ENCODE measurements at places on chromosomes 5 and 9. TPM values are rescaled to one million over a fixed set of nuclear protein-coding genes. Genes with fewer than 3 reads are reported as not detected.

GRCh38 chr9:121486043-121486442, 13.6 kb downstream of the GGTA1 start:
- DNase-seq = no peak
- peaks cover 31% of the 10 kb centered on the region for H3K27me3 ChIP-seq
- H3K4me1 ChIP-seq = peaks cover 6% of the 10 kb centered on the region
- H3K4me3 ChIP-seq = no peak overlapping the region

- no peaks in the 10 kb centered on the region for H3K36me3 ChIP-seq
- H3K4me3 ChIP-seq = no peak overlapping the region
- no peak overlapping the region for H3K27ac ChIP-seq
- H3K27me3 ChIP-seq = peaks cover 26% of the 10 kb centered on the region
- no peak for DNase-seq
- no peaks in the 10 kb centered on the region for H3K4me1 ChIP-seq
These were observed 56.6 kb downstream of the ZNF510 start for GRCh38 chr9:96721303-96721702.

CAMK4 gene
- 3.8 TPM for total RNA-seq

DNA sequence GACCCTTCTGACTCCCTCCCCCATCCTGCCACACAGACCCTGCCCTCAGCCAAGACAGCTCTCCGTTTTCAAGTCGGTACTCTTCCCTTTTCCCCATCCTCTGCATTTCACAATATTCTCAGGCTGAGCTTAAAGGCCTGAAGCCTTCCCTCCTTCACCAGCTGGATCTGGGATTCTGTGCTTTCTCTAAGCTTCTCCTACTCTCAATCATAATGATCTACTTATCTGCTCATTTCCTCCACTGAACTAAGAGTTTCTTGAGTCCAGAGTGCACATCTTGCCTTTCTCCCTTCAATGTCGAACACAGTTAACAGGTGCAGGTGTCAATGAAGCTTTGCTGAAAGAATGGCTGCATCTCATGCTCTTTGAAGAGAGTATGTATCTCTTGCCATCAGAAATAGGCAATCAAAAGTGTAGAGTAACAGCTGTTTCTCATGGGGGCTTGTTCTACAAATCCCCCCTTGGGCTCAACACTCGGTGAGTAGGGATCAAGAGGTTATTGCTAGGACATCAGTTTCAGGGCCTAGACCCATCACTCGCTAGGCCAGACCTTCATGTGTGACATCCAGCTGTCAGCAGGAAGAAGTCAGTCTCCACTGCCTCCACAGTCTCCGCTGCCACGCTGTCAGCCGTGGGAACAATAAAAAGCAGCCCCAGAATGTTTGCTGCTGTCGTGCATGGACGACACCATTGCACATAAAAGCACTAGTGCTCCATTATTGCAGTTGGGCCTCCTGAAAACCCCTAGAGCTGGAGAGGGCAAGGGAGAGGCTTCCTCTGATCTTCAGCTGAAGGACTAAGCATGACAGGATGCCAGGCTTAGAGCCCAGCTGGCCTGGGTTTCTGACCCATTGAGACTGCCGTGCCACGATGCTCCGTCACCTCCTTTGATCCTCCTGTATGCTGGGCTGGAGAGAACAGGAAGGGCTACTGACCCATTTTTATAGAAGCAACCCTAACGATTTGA, 23.7 kb downstream of the TRAF1 start:
- H3K36me3 ChIP-seq = no peaks in the 10 kb centered on the region
- H3K27me3 ChIP-seq = peaks cover 20% of the 10 kb centered on the region
- no peak for DNase-seq
- no peak overlapping the region for H3K4me3 ChIP-seq
- no peaks in the 10 kb centered on the region for H3K4me1 ChIP-seq
- no peak overlapping the region for H3K27ac ChIP-seq

NRARP gene
- total RNA-seq = not detected

GRCh38 chr5:59474324-59474723, 419.2 kb downstream of the PDE4D start:
- no peaks in the 10 kb centered on the region for H3K36me3 ChIP-seq
- H3K4me1 ChIP-seq = no peaks in the 10 kb centered on the region
- no peak for DNase-seq
- no peak overlapping the region for H3K27ac ChIP-seq

- DNase-seq = peak; percentile 59
- H3K36me3 ChIP-seq = peaks cover 41% of the 10 kb centered on the region
- H3K4me3 ChIP-seq = peak overlapping the region; percentile 77
- peaks cover 6% of the 10 kb centered on the region for H3K27me3 ChIP-seq
- H3K4me1 ChIP-seq = peaks cover 47% of the 10 kb centered on the region
These were observed 9.2 kb upstream of the PHYHD1 start for GRCh38 chr9:128911529-128912035.

- no peak overlapping the region for H3K27ac ChIP-seq
- peaks cover 17% of the 10 kb centered on the region for H3K36me3 ChIP-seq
- H3K4me3 ChIP-seq = no peak overlapping the region
- peaks cover 13% of the 10 kb centered on the region for H3K4me1 ChIP-seq
- H3K27me3 ChIP-seq = no peaks in the 10 kb centered on the region
These were observed 6.0 kb downstream of the LRSAM1 start for GRCh38 chr9:127457191-127457878.

KLHL3 gene
- 1.9 TPM for total RNA-seq

C9orf152 gene
- total RNA-seq = not detected

- peaks cover 46% of the 10 kb centered on the region for H3K4me1 ChIP-seq
- peak; percentile 75 for DNase-seq
- H3K36me3 ChIP-seq = peaks cover 31% of the 10 kb centered on the region
- no peak overlapping the region for H3K4me3 ChIP-seq
These were observed 87.6 kb downstream of the ADAMTS6 start for GRCh38 chr5:65394087-65394486.

PCDHGA1 gene
- 0.91 TPM for total RNA-seq

CER1 gene
- total RNA-seq = not detected

- DNase-seq = no peak
- H3K36me3 ChIP-seq = 0 out of 2 replicates have a peak, but pooled peaks cover 4% of the 10 kb centered on the region
- H3K4me3 ChIP-seq = no peak overlapping the region
- no peak overlapping the region for H3K27ac ChIP-seq
- H3K27me3 ChIP-seq = peaks cover 4% of the 10 kb centered on the region
These were observed 111.3 kb downstream of the TMEM174 start for GRCh38 chr5:73284220-73284795.

DNA sequence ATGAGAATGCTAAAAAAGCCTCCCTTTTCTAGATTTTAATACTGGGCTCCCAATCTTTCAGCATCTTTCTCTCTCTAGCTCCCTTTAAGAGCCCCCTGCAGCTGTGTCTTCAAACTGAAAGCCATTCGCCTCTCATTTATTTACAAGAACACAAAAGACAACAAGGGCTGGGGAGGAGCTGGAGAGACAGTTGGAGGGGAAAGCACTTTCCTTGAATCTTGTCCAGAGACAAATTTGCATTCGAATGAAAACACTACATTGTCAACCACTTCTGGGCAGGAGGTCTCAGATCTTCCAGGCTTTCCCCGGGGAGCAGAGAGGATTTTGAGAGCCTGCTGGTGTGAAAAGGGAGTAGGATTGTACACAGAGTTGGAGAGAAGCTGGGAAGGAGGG, 518.3 kb downstream of the CTNND2 start:
- H3K36me3 ChIP-seq = no peaks in the 10 kb centered on the region
- DNase-seq = no peak
- H3K27ac ChIP-seq = no peak overlapping the region
- no peak overlapping the region for H3K4me3 ChIP-seq
- H3K4me1 ChIP-seq = no peaks in the 10 kb centered on the region
- peaks cover 2% of the 10 kb centered on the region for H3K27me3 ChIP-seq

DNA sequence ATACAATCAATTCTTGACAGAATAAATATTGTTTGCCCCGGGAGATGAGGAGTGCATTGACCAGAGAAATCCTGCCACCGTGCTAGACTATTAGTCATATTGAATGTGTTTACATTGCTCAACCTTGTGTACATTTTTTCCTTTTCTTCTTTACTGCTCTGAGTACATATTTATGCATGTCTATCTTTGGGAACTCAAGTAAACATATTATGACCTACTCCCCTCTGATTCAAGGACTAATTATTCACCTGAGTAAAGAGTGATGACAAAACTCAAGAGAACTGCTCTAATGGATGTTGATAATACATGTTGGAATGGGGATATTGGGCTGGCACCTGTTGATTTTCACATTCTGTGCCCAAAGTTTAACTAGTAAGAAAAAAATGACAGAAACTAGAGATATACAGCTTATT, 3.9 kb upstream of the SPINK1 start:
- no peak overlapping the region for H3K4me3 ChIP-seq
- H3K36me3 ChIP-seq = no peaks in the 10 kb centered on the region
- no peaks in the 10 kb centered on the region for H3K27me3 ChIP-seq

DNA sequence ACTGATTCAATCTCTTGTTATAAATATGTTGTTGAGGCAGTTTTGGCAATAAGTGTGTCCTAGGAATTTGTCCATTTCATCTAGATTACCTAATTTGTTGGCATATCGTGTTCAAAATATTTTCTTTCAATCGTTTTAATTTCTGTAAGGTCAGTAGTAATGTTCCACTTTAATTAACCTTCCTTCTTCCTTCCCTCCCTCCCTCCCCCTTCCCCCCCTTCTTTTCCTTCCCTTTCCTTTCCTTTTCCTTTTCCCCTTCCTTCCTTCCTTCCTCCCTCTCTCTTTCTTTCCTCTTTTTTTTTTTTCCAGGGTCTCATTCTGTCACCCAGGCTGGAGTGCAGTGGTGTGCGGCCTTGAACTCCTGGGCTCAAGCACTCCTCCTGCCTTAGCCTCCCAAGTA, 27.1 kb downstream of the CD14 start:
- DNase-seq = no peak
- no peak overlapping the region for H3K4me3 ChIP-seq
- H3K27ac ChIP-seq = no peak overlapping the region
- H3K27me3 ChIP-seq = peaks cover 15% of the 10 kb centered on the region
- peaks cover 19% of the 10 kb centered on the region for H3K4me1 ChIP-seq
- H3K36me3 ChIP-seq = no peaks in the 10 kb centered on the region

DNA sequence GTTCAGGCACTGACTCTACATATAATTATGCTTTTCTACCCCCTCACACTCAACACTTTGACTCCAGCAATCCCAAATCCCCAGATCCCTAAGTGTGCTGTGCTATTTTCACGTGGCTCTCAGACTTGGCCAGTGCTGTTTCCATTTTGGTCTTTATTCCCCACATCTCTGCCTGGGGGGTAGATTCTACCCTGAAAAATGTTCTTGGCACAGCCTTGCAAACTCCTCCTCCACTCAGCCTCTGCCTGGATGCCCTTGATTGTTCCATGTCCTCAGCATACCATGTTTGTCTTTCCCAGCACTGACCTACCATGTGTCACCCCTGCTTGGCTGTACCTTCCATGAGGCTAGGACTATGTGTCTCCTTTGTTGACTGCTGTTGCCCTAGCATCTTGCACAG, 43.0 kb downstream of the FXN start:
- 0 out of 2 replicates have a peak, but pooled peaks cover 5% of the 10 kb centered on the region for H3K36me3 ChIP-seq
- no peak overlapping the region for H3K4me3 ChIP-seq
- no peak for DNase-seq
- H3K27ac ChIP-seq = no peak overlapping the region

C5orf58 gene
- not detected for total RNA-seq

ALDH1A1 gene
- 630 TPM for total RNA-seq

DNA sequence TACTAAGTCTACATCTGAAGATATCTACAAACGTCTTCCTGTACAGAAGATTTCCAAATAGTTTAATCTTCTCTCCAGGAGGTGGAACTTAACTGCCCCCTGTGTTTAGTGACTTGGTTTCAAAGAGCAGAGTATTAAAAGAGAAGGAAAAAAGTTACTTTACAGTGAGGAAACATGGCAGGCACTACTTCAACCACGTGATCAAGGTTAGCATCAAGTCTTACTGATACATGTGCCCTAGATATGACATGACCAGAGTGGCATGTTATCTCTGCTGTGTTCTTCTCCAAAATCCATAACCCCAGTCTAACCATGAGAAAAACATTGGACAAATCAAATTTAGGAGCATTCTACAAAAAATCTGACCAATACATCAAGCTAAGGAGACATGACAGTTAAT, 125.8 kb downstream of the ADAMTS12 start:
- H3K27ac ChIP-seq = no peak overlapping the region
- H3K4me1 ChIP-seq = peaks cover 40% of the 10 kb centered on the region
- no peak for DNase-seq
- H3K4me3 ChIP-seq = no peak overlapping the region
- H3K36me3 ChIP-seq = peaks cover 7% of the 10 kb centered on the region

SLCO6A1 gene
- not detected for total RNA-seq

- no peak overlapping the region for H3K27ac ChIP-seq
- no peak overlapping the region for H3K4me3 ChIP-seq
- H3K36me3 ChIP-seq = no peaks in the 10 kb centered on the region
- no peaks in the 10 kb centered on the region for H3K27me3 ChIP-seq
These were observed 289.4 kb downstream of the EFNA5 start for GRCh38 chr5:107381189-107381856.

- DNase-seq = no peak
- H3K27me3 ChIP-seq = no peaks in the 10 kb centered on the region
- H3K27ac ChIP-seq = no peak overlapping the region
- H3K36me3 ChIP-seq = peaks cover 11% of the 10 kb centered on the region
- H3K4me3 ChIP-seq = no peak overlapping the region
These were observed 151.8 kb upstream of the RUSC2 start for GRCh38 chr9:35338086-35338485.

- H3K27ac ChIP-seq = no peak overlapping the region
- peaks cover 13% of the 10 kb centered on the region for H3K4me1 ChIP-seq
- H3K36me3 ChIP-seq = no peaks in the 10 kb centered on the region
- peaks cover 4% of the 10 kb centered on the region for H3K27me3 ChIP-seq
These were observed 52.3 kb downstream of the NFIB start for GRCh38 chr9:14261616-14262015.

- H3K27ac ChIP-seq = no peak overlapping the region
- no peaks in the 10 kb centered on the region for H3K36me3 ChIP-seq
- H3K4me3 ChIP-seq = no peak overlapping the region
- peaks cover 46% of the 10 kb centered on the region for H3K27me3 ChIP-seq
- H3K4me1 ChIP-seq = no peaks in the 10 kb centered on the region
These were observed 224.2 kb upstream of the DAP start for GRCh38 chr5:10985091-10985720.

FAM169A gene
- 0.02 TPM for total RNA-seq

GRCh38 chr9:109310486-109310901, 10.4 kb downstream of the EPB41L4B start:
- no peaks in the 10 kb centered on the region for H3K36me3 ChIP-seq
- no peak overlapping the region for H3K4me3 ChIP-seq
- peaks cover 18% of the 10 kb centered on the region for H3K4me1 ChIP-seq
- H3K27ac ChIP-seq = no peak overlapping the region
- peaks cover 56% of the 10 kb centered on the region for H3K27me3 ChIP-seq

SPINK6 gene
- not detected for total RNA-seq

DNA sequence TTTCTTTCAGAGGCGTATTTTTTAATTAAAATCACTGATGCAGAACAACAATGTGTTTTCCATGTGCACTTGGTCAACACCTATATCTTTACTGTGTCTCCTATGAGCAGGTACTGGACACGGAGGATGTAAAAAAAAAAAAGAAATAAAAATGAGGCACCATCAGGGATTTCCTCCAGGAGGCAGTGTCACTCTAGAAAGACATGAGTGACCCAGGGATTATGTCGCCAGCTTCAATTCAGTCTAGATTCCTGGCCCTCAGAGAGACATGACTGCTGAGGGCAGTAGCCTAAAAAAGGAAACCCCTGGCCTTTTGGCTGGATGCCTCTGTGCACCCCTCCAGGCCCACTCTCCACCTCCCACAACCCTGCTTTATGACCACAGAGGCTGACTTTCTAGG, 18.3 kb upstream of the IL33 start:
- no peak overlapping the region for H3K27ac ChIP-seq
- no peak for DNase-seq
- no peaks in the 10 kb centered on the region for H3K36me3 ChIP-seq
- H3K27me3 ChIP-seq = peaks cover 2% of the 10 kb centered on the region
- no peak overlapping the region for H3K4me3 ChIP-seq

All from HFFc6 (cell line).